ENCODE measurements at places on chromosomes 2 and 18.

DNA sequence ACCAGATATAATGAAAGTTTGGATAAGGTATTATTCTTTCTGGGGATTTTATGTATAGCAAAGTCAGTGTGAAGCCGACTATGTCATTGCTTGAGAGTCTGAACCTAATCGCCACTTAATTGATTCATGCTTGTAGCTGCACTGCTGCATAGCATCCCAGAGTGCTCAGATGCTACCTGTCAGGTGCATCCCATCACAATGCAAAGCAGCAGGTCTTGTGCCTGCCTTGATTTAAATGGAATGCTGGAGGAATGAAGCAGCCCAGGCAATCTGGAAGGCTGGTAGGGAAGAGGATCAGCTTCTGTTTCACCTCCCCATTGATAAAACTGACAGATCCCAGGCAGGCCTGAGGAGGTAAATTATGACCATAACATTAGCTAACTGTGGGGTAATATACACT lies 40.4 kb upstream of the ATIC start:
- no peak for DNase-seq

GRCh38 chr18:9549405-9549804 lies 65.0 kb downstream of the PPP4R1 start:
- no peak for DNase-seq

GRCh38 chr2:142897807-142898206 lies 20.3 kb downstream of the KYNU start:
- no peak for DNase-seq

- DNase-seq: peak; percentile 41
These were observed 25.8 kb downstream of the ZC3H6 start for GRCh38 chr2:112301171-112301584.

DNA sequence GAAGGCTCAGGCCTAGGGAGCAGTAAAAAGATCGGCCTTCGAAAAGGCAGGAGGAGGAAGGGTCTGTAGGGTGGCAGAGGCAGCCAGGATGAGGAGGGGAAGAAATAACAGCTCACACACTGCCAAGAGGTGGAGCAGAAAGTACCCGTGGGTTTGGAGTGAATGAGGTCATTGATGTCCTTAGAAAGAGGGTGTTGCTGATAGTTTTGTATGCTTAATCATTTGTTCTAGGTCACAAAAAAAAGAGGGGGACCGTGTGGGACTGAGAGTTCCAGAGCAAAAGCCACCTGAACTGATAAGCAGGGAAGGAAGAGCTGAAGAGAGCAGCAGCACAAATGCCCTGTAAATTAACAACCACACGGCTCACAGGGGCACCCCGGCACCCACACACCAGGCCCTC lies 140.4 kb downstream of the FAM161A start:
- no peak for DNase-seq

DNA sequence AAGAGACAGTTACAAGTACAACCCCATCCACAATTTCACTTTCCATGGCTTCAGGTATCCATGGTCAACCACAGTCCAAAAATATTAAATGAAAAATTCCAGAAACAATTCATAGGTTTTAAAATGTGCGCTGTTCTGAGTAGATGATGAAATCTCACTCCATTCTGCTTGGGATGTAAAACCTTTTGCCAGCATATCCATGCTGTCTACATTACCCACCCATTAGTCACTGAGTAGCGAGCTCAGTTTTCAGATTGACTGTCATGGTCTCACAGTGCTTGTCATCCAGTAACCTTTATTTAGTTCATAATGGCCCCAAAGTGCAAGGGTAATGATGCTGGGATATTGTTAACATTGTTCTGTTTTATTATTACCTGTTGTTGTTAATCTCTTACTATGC lies 40.5 kb downstream of the SMAD4 start:
- DNase-seq: peak; percentile 88

DNA sequence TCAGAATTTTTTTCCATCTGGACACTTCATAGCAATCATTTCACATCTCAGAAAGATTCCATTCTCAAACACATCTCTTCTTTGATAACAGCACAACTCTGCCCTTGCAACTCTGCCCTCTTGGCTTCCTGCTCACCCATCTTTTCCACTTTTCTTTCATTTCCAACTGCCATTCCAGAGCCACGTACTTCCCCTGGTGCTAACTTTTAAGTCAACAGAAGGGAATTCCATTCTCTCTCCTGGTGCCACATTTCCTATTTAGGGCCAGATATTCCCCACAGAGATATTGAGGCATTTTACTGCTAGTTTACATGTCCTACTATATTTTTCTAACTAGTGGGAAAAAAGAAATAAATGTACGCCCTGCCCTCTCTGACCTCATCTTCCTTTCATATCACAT lies 590.2 kb downstream of the ARHGAP15 start:
- no peak for DNase-seq

GRCh38 chr2:45851576-45852304 lies 200.3 kb downstream of the PRKCE start:
- peak; percentile 73 for DNase-seq
